ENCODE measurements at places on chromosomes 3 and 15.

DNA sequence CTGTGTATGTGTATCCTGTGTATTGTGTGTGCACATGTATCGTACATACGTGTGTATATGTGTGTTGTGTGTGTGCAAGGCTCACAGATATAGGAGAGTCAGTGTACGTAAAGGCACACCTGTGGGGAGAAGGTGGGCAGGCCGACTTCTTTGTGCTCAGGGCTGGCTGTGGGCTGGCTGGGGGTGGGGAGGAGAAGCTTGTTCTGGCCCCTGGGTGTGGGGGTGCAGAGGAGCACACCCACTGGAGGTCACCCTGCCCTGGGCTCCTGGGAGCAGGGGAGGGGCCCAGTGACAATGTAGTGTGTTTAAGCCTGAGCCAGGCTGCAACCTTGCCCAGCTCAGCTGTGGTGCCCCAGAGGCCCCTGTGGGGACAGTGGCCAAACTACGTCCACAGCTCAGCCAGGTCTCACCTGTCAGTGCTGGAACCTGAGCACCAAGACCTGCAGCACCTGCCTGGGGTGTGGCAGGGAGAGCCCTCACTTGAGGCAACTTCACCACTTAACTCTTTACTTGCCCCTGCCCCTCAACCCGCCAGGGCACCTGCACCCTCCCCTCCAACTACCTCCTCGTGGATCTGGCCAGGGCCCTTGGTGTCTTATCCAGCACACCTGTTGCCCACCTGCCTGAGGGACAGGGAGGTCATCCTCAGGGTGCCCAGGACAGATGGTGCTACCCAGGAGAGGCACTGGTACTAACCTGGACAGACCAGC is 2.6 kb upstream of the HHATL start:
- no peak for DNase-seq

DNA sequence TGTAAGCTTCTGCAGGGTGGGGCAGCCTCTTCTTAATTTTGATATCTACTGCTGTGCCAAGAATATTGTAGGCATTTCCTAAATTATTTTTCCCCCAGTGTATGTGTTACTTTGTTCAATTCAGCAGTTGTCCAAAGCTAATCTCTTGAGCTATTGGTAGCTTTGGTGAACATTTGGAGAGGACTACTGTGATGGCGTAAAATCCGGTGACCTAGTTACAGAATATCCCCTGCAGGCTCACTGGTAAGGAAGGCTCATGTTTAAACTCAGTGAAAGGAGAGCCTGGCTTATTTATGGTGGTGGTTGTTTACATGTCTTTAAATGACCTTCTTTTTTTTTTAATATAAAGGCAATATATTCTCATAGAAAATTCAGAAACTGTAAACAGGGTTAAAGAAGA is 105.6 kb downstream of the LPP start:
- no peak for DNase-seq

GRCh38 chr15:85889956-85890619 is 95.4 kb upstream of the KLHL25 start:
- DNase-seq, result no peak

GRCh38 chr3:152615681-152616080 is 219.2 kb upstream of the P2RY1 start:
- no peak for DNase-seq

- no peak for DNase-seq
Measured at GRCh38 chr15:45891766-45892165, 256.9 kb downstream of the SQOR start.

DNA sequence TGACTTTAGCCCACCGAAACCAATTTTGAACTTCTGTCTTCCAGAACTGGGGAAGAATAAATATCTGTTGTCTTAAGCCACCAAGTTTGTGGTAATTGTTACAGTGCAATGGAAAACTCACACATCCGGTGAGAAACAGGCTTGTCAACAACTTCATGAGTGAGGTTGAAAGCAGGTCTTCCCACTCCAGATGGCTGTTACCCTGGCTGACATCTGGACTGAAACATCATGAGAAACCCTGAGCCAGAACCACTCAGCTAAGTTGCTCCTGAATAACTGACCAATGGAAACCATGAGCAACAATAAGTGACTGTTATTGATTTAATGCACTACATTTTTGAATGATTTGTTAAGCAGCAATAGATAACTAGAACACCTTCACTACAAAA is 10.3 kb downstream of the ACSBG1 start:
- DNase-seq, result no peak

DNA sequence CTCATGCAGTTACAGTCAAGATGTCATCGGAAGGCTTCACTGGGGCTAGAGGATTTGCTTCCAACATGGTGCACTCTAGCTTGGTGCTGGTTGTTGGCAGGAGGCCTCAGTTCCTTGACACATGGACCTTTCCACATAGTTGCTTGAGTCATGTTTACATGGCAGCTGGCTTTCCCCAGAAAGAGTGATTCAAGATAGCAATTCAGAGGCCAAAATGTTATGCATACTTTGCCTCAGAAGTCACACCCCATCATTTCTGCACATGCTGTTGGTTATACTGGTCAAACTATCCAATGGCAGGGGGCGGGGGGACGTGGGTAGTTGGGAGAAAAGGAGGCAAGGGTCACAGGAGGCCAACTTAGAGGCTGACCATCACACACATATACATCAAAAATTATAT is 58.7 kb downstream of the FOXB1 start:
- no peak for DNase-seq

DNA sequence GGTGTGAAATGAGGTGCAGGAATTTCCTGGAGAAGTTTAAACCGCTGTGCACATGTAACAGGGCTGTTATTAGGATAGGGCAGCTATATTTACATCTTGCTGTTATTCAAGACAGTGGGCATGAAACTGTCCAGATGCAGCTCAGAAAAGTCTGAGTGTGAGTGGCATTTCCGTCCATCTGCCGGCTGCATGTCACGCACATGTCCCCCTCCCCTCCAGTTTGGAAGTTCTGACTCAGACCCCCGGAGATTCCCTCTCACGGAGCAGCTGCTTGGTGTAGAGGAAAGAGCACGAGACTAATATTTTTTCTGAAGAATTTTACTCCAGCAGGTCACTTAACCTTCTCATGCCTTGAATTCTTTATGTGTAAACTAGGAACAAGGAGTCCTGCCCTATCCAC is 69.8 kb downstream of the FEM1B start:
- DNase-seq, result no peak

DNA sequence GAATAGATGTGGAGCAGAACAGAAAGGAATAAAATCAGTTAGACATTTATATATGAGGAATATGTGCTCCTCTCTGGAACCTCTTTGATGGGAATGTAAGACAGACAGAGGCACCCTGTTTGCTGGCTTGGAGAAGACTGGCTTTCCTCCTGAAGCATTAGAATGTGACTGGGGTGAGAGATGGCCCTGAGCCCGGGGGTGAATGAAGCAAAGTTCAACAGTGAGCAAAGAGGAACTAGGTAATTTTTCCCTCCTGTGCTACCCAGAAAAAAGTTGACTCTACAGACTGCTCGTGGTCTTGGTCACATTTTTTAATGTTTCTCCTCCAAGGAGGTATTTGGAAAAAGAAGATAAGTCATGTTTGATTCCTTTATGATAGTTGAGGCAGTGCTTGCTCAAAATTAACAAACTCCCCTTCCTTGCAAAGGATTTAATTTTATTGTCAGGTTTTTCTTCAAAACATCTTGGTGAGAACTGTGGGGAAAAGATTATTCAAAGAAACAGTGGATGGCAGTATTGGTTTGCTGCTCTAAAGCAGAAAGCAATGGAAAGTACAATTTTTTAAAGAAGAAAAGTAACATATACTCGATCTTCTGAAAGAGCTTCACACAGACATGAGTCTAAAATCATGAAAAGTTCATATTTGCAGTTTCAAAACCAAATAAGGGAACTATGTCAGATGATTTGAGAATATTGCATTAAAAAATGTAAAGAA is 370.4 kb upstream of the CDIN1 start:
- DNase-seq, result no peak

DNA sequence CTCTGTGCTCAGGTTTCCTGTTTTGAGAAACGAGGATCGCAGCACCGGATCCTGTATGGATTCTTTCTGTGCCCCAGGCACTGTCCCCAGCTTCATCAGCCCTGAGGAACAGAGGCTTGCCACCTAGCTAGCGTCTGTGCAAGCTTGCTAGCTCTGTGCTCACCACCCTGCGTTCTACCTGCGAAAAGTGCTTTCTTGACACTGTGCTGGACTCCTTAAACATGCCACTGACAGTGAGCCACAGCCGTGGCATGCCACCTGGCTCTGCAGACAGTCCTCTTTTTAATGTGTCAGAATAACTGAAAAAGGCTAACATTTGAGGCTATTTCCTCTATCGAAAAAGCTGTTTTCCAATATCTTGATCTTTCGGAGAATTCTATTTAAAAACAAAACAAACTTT is 1.4 kb downstream of the PGPEP1L start:
- DNase-seq, result no peak

- no peak for DNase-seq
Measured at GRCh38 chr15:99481113-99481950, 84.5 kb upstream of the MEF2A start.

GRCh38 chr3:109057056-109057455 is 60.9 kb downstream of the MORC1 start:
- DNase-seq, result no peak

DNA sequence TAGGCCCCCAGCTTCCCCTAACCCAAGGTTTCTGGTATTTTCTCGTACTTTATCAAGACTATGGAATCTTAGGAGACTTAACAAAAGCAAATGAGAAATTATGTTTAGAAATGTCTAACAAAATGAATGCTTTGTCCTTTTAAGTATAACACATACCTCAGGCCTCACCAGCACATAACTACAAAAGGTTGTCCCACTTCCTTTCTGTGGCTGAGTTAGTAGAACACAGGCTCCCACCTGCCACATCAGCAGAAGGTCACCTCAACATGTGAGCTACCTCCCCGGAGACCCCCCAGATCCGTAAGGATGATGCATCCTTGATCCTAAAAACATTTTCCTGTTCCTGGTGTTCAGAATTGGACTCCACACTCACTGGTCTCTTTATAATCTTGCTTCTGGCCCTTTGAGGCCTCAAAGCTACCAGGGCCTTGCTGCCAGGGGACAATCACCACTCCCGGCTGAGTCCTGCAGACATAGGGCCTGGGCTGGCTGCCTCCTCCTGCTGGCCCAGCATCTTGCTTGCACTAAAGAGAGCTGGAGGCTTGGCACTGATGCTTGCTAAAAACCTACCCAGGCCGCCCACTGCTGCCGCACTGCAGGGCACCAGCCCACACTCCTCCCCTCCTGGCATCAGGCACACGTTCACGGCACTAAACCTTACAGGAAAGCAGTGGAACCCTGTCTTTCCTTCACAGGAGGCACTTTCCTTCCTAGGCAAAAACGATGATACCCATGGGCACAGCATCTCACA is 2.9 kb downstream of the CCRL2 start:
- no peak for DNase-seq

DNA sequence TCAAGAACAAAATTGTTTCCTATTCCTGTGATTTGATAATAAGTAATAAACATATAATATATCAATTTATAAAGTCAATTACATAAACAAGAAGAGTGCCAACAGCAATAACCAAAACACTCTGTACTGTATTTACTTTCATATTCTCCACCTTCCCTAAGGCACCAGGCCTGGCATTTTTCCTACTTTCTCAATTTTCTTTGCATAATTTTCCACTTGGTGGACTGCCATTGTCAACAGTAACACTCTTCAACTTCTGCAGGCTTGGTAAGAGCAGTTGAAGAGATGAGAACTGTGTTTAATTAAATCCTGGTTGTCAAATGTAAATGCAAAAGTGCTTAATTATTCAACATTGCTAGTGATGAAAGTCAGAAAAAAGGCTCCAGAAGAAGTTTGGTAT is 229.8 kb upstream of the PLSCR5 start:
- DNase-seq, result no peak

- no peak for DNase-seq
Measured at GRCh38 chr3:61233746-61234145, 17.5 kb downstream of the FHIT start.

GRCh38 chr3:160879859-160880258 is 123.8 kb downstream of the PPM1L start:
- DNase-seq, result peak; percentile 13

DNA sequence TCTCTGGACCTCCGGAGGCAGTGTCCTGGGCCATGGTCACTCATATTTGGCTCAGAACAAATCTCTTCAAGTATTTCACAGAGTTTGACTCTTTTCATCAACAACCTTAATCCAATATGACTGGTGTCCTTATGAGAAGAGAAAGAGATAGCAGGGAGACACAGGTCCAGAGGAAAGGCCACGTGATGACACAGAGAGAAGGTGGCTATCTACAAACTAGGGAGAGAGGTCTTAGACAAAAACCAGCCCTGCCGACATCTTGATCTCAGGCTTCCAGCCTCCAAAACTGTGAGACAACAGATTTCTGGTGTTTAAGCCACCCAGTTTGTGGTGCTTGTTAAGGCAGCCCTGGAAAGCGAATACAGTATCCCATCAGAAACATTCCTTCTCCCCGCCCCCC is 237.1 kb upstream of the PROK2 start:
- no peak for DNase-seq

- no peak for DNase-seq
Measured at GRCh38 chr3:186653080-186653707, 12.6 kb upstream of the HRG start.

- no peak for DNase-seq
Measured at GRCh38 chr3:62774221-62774620, 101.0 kb downstream of the CADPS start.

GRCh38 chr3:182179631-182180030 is 467.9 kb downstream of the SOX2 start:
- no peak for DNase-seq

DNA sequence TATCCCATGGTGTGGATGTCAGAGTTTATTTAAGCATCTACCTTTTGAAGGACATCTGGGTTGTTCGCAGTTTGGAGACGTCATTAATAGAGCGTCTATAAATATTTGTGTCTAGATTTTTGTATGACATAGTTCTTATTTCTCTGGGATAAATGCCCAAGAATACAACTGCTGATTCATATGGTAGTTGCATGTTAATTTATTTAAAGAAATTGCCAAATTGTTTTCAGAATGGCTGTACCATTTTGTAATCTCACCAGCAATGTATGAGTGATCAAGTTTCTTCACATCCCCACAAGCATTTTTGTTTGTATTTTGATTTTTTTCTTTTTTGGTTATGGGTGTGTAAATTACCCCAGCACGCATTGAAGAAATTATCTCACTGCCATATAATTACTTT is 656.9 kb downstream of the NTRK3 start:
- DNase-seq, result no peak

- no peak for DNase-seq
Measured at GRCh38 chr3:34212656-34213055, 414.2 kb downstream of the PDCD6IP start.

GRCh38 chr3:127748754-127749327 is 73.5 kb downstream of the MGLL start:
- no peak for DNase-seq

GRCh38 chr3:31748281-31748932 is 215.7 kb downstream of the STT3B start:
- peak; percentile 37 for DNase-seq

DNA sequence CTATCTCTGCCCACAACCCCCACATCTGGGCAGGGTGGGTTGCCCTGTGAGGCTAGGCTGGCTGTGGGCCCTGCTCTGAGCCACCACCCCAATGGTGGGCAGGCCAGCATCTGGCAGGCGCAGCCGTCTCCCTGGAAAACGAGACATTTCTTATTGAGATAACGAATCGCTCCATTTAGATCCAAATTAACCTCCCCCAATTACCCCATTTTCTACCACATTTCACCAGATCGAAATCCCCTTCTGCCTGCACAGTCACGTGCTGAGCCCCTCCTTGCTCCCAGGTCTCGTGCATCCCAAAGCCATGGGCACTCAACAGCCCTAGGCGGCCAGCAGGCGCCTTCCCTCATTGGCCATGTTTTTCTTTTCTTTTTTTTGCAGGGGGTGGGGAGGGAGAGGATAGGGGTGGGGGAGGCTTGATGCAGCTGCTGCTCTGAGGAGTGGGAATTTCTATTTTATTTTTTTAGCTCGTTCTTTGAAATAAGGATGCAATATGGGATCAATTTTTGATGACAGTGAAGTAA is 53.0 kb upstream of the TMEM115 start:
- DNase-seq, result no peak

Data from NCI-H2227 treated with DMSO at 0.1 percent for 48 hours (cell line).